B cell (primary cell): ENCODE measurements at places on chromosomes 13 and 19. TPM values are rescaled to one million over a fixed set of nuclear protein-coding genes. Genes with fewer than 3 reads are reported as not detected.

The PCDH8 gene
- polyA plus RNA-seq = not detected in 2 replicates

The FGF21 gene
- not detected in 2 replicates for polyA plus RNA-seq

The FAM216B gene
- not detected in 2 replicates for polyA plus RNA-seq

The EDDM13 gene
- 0.43 TPM in 1 of 2 replicates, not detected in the other for polyA plus RNA-seq

The TNFSF9 gene
- polyA plus RNA-seq = 8.9 and 24.3 TPM in 2 replicates

The MARK4 gene
- polyA plus RNA-seq = 11.7 and 13.5 TPM in 2 replicates

The PTGIR gene
- 2.1 and 5.3 TPM in 2 replicates for polyA plus RNA-seq

The KLC3 gene
- not detected in 2 replicates for polyA plus RNA-seq

The KIR2DL3 gene
- 0.07 TPM in 1 of 2 replicates, not detected in the other for polyA plus RNA-seq

The N4BP2L1 gene
- polyA plus RNA-seq = 50.9 and 79.9 TPM in 2 replicates

The RYR1 gene
- polyA plus RNA-seq = 0.06 and 0.43 TPM in 2 replicates

The PDX1 gene
- polyA plus RNA-seq = not detected in 2 replicates

GRCh38 chr13:110350509-110350908 lies 43.4 kb downstream of the COL4A2 start:
- no peak overlapping the region for H3K4me3 ChIP-seq
- H3K27ac ChIP-seq = no peak overlapping the region
- no peak for DNase-seq
- H3K4me1 ChIP-seq = no peaks in the 10 kb centered on the region
- no peaks in the 10 kb centered on the region for H3K27me3 ChIP-seq

DNA sequence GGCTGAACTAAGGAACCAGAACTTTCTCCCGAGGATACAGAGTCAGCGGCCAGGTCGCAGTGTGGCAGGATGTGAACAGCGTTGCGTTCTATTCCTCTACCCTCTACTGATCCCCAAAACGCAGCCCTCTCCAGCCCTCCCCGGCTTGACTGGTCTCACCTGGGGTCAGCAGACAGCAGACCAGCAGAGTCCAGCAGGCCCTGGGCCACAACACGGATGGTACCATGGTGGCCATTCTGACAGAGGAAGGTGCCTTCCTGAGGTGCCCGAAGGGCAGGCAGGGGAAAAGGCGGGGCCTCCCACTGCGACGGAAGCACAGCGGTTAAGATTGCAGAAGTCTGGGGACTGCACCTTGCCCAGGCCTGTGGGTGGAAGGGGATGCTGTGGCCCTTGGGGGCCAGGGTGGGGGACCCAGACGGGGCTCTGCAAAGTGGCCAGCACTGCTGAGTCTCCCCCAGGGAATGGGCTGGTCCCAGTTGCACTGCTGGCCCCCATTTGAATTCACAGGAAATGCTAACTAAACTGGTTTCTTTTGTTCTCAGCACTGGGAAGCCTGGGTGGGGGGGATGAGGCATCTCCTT lies at the start of gene ICAM3:
ICAM3 (minus strand) TSS at position 245 of the 581 bp plus-strand sequence; CDS start at position 235, 10 bp downstream.
- H3K4me3 ChIP-seq = peak within 1 kb of the TSS; percentile 92
- no peaks in the 10 kb centered on the region for H3K36me3 ChIP-seq
- H3K27ac ChIP-seq = peak within 1 kb of the TSS; percentile 48
- DNase-seq = peak; percentile 77
- H3K4me1 ChIP-seq = peaks cover 24% of the 10 kb centered on the region

DNA sequence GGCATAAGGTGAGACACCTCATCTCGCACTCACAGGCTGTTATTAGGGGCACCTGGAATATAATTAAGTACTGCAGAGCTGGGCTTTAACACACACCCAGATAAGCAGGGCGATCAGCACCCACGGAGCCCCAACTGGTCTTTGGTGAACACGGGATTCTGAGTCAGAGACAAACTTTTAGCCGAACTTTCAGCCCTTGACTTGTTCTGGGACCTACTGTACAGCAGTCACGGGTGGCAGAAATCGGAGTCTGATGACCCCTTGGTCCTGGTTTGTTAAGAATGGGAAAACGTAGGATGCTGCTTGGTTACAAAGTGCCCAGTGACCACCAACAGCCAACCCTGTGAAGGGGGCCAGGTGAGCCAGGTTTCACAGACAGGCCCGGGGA lies 9.0 kb downstream of the SH3GL1 start:
- H3K27me3 ChIP-seq = no peaks in the 10 kb centered on the region
- no peak overlapping the region for H3K4me3 ChIP-seq
- H3K36me3 ChIP-seq = peaks cover 1% of the 10 kb centered on the region
- no peak overlapping the region for H3K27ac ChIP-seq
- H3K4me1 ChIP-seq = no peaks in the 10 kb centered on the region

DNA sequence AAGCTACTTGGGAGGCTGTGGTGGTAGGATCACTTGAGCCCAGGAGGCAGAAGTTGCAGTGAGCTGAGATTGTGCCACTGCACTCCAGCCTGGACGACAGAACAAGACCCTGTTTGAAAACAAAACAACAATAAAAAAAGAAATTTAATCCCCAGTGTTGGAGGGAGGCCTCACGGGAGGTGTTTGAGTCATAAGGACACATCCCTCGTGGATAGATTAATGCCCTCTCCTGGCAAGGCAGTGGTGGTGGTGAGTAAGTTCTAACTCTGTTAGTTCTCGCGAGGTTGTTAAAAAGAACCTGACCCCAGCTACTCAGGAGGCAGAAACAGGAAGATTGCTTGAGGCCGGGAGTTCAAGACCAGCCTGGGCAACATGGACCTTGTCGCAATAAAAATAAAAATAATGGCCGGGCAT lies 27.6 kb upstream of the SIN3B start:
- H3K27me3 ChIP-seq = no peaks in the 10 kb centered on the region
- H3K36me3 ChIP-seq = no peaks in the 10 kb centered on the region
- H3K4me1 ChIP-seq = peaks cover 14% of the 10 kb centered on the region
- DNase-seq = no peak
- no peak overlapping the region for H3K27ac ChIP-seq
- no peak overlapping the region for H3K4me3 ChIP-seq

DNA sequence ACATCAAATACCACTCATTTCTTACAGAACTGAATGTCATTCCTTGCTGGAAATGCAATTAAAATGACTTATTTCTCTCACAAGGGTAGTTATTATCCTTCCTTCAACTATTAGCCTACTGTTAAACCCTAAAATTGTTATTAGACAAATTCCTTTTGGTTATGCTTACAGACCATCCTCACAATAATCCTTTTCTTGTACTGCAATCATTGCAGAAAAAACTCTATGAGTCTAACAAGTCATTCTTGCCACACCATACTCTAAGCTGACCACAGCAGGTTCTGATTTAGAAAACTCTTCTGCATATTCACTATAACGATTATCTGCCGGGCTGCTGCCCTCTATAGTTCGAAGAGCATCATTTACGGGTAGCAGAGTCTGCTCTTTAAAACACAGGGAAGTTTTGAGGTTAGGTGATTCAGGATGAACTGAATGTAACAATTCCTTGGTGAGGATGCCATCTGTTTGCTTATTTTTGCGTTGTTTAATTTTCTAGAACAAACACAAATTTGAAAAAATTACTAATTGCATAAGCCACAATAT lies 38.2 kb downstream of the MTMR6 start:
- H3K4me1 ChIP-seq = peaks cover 24% of the 10 kb centered on the region
- H3K36me3 ChIP-seq = peaks cover 13% of the 10 kb centered on the region
- DNase-seq = no peak
- no peak overlapping the region for H3K4me3 ChIP-seq
- no peaks in the 10 kb centered on the region for H3K27me3 ChIP-seq
- H3K27ac ChIP-seq = no peak overlapping the region

GRCh38 chr19:35959040-35959967 lies 23.1 kb downstream of the LRFN3 start:
- peak; percentile 79 for DNase-seq
- no peak overlapping the region for H3K4me3 ChIP-seq
- H3K27me3 ChIP-seq = peaks cover 8% of the 10 kb centered on the region
- H3K36me3 ChIP-seq = no peaks in the 10 kb centered on the region
- peaks cover 20% of the 10 kb centered on the region for H3K4me1 ChIP-seq
- no peak overlapping the region for H3K27ac ChIP-seq

- H3K27me3 ChIP-seq = no peaks in the 10 kb centered on the region
- no peak overlapping the region for H3K4me3 ChIP-seq
These were observed 82.9 kb downstream of the ZNF737 start for GRCh38 chr19:20482721-20483120.

DNA sequence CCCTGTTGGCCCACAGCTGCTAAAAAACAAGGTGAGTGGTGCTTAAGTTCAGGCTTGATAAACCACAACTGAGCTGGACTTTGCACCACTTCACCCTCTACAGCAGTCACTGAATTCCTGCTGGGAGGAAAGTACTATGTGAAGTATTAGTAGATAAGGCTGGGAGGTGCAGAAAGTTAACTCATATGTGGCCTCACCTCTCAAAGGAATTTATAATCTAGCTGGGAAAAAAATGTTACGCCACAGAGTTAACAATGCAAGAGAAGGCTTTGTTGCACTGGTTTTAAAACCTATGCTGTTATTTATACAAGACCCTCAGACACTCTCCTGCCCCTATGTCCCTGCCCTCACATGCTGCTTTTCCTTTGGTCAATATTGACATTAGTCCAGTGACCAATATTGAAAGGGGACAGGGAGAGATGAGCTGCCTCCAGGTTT lies 60.9 kb downstream of the LIG4 start:
- no peak for DNase-seq
- H3K4me1 ChIP-seq = no peaks in the 10 kb centered on the region
- no peak overlapping the region for H3K27ac ChIP-seq
- no peaks in the 10 kb centered on the region for H3K36me3 ChIP-seq
- no peaks in the 10 kb centered on the region for H3K27me3 ChIP-seq

DNA sequence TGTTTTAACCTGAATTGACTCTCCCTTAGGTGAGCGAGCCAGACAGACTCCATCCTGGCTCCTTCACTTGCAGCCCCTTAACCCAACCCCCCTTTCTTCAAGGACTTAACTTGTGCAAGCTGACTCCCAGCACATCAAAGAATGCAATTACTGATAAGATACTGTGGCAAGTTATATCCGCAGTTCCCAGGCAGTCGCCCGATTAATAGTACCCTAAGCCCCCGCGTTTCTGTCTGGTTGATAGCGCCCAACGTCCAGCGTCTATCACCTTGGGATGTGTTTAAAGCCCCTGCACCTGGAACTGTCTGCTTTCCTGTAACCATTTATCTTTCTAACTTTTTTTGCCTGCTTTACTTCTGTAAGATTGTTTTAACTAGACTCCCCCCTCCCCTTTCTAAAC lies 6.2 kb downstream of the HSD17B14 start:
- no peaks in the 10 kb centered on the region for H3K36me3 ChIP-seq
- H3K4me1 ChIP-seq = no peaks in the 10 kb centered on the region
- no peak for DNase-seq
- no peaks in the 10 kb centered on the region for H3K27me3 ChIP-seq
- H3K27ac ChIP-seq = no peak overlapping the region

DNA sequence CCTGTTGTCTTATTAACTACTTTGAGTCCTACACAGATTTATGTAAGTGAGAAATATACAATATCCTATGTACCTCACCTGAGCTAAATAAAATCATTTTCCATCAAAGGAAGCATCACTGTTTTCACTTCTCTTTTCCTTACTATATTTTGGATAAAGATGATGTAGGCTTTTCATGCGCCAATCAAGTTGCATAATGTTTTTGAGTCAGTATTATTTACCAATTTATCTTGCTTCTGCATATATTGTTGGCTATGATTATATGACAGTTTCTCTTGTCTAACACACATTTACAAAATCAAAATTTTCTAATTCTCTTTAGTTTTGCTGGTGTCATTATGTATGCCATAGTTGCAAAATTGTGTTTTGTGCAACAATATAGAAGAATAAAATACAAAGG lies 67.9 kb upstream of the FRY start:
- H3K27me3 ChIP-seq = no peaks in the 10 kb centered on the region
- H3K36me3 ChIP-seq = no peaks in the 10 kb centered on the region
- H3K4me3 ChIP-seq = no peak overlapping the region
- no peak overlapping the region for H3K27ac ChIP-seq
- H3K4me1 ChIP-seq = peaks cover 28% of the 10 kb centered on the region
- no peak for DNase-seq

- DNase-seq = no peak
- no peak overlapping the region for H3K27ac ChIP-seq
- no peaks in the 10 kb centered on the region for H3K27me3 ChIP-seq
- H3K36me3 ChIP-seq = no peaks in the 10 kb centered on the region
- H3K4me1 ChIP-seq = peaks cover 3% of the 10 kb centered on the region
- no peak overlapping the region for H3K4me3 ChIP-seq
These were observed 49.5 kb downstream of the RFX2 start for GRCh38 chr19:6060600-6061375.

GRCh38 chr19:17762505-17763229 lies 11.4 kb downstream of the FCHO1 start:
- no peaks in the 10 kb centered on the region for H3K27me3 ChIP-seq
- H3K4me1 ChIP-seq = peaks cover 16% of the 10 kb centered on the region
- peaks cover 6% of the 10 kb centered on the region for H3K36me3 ChIP-seq
- no peak overlapping the region for H3K4me3 ChIP-seq

- H3K4me1 ChIP-seq = peaks cover 53% of the 10 kb centered on the region
- peak; percentile 89 for DNase-seq
- H3K27ac ChIP-seq = peak within 1 kb of the TSS; percentile 92
- H3K4me3 ChIP-seq = peak within 1 kb of the TSS; percentile 58
These were observed at the start of gene BCL3 for GRCh38 chr19:44748426-44749254. BCL3 (plus strand) TSS chr19:44748708; CDS start chr19:44748791, 83 bp downstream.

DNA sequence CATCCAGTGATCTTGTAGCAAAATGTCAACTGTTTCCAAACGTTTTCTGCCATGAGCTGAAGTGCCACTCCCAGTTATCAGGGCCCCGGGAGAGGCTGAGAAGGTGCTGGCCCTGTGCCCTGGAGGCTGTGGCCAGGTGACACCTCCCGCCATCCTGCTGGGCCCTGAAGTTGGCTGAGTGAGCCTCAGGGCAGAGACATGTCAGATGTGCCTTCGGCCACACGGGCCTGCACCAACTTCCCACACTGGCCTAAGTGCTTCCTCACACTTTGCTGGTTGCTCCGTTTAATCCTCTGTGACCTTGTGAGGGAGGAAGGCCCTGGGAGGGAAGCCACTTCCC lies 4.8 kb downstream of the ADPRHL1 start:
- DNase-seq = no peak
- H3K4me3 ChIP-seq = no peak overlapping the region
- H3K27me3 ChIP-seq = no peaks in the 10 kb centered on the region

GRCh38 chr13:110914331-110915056 lies 375 bp downstream of the ANKRD10 start:
- H3K27me3 ChIP-seq = no peaks in the 10 kb centered on the region
- peak overlapping the region; percentile 88 for H3K27ac ChIP-seq
- H3K4me1 ChIP-seq = peaks cover 32% of the 10 kb centered on the region

GRCh38 chr13:83168590-83168989 lies 713.7 kb downstream of the SLITRK1 start:
- H3K4me1 ChIP-seq = no peaks in the 10 kb centered on the region
- DNase-seq = no peak

- H3K27ac ChIP-seq = no peak overlapping the region
- H3K27me3 ChIP-seq = no peaks in the 10 kb centered on the region
- no peaks in the 10 kb centered on the region for H3K36me3 ChIP-seq
- DNase-seq = no peak
- H3K4me3 ChIP-seq = no peak overlapping the region
These were observed 13.9 kb upstream of the PAK4 start for GRCh38 chr19:39111593-39112199.

- no peaks in the 10 kb centered on the region for H3K36me3 ChIP-seq
- no peaks in the 10 kb centered on the region for H3K27me3 ChIP-seq
These were observed 15.1 kb downstream of the CRTC1 start for GRCh38 chr19:18698321-18699167.

- H3K4me3 ChIP-seq = no peak overlapping the region
- no peaks in the 10 kb centered on the region for H3K36me3 ChIP-seq
- no peaks in the 10 kb centered on the region for H3K27me3 ChIP-seq
- DNase-seq = no peak
These were observed 574.0 kb downstream of the EFNB2 start for GRCh38 chr13:105961438-105961837.

- DNase-seq = peak; percentile 80
- no peaks in the 10 kb centered on the region for H3K36me3 ChIP-seq
These were observed 166.6 kb downstream of the KLF12 start for GRCh38 chr13:73967397-73968165.
